ENCODE measurements at places on chromosomes 12 and 14.

- DNase-seq, result no peak
These were observed 14.8 kb upstream of the PAX9 start for GRCh38 chr14:36646664-36647416.

DNA sequence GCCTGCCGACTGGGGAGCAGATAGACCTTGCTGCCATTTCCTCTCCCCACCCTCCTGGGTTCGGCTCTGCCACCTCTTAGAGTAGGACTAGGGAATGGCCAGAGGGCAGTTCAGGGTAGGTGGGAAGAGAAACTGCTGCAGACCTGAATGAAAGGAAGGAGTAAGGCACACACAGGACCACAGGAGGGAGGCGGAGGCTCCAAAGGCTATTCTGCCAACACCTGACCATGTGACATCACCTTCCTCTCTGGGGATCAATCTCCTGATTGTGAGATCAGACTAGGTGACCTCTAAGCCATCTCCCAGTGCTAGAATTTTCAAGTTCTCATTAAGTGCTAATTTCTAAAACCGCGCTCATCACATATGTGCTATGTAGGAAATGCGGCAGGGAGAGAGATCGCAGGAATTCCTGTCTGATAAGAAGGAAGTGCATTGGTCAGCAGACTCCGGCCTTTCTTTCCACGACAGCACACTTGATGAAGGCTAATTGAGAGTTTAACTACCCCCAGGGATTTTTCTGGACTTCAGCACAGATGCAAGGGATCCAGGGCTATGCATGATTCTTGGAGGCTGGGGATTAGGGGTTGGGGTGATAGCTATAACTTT is 11.5 kb upstream of the TSPAN11 start:
- no peak for DNase-seq

GRCh38 chr14:65783576-65783975 is 371.0 kb downstream of the FUT8 start:
- DNase-seq, result no peak

DNA sequence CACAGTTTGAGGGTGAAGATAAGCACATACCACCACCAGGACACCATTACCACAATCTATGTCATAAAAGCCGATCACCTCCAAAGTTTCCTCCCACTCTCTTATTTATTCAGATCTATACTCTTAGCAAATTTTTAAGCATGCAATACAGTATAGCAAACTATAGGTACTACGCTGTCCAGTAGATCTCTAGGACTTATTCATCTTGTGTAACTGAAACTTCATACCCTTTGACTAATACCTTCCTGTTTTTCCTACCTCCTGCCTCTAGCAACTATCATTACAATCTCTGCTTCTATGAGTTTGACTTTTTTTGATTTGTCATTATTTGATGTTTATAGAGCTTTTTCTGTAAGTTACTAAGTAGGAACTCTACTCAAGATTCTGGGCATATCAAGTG is 84.5 kb upstream of the MANSC4 start:
- no peak for DNase-seq

DNA sequence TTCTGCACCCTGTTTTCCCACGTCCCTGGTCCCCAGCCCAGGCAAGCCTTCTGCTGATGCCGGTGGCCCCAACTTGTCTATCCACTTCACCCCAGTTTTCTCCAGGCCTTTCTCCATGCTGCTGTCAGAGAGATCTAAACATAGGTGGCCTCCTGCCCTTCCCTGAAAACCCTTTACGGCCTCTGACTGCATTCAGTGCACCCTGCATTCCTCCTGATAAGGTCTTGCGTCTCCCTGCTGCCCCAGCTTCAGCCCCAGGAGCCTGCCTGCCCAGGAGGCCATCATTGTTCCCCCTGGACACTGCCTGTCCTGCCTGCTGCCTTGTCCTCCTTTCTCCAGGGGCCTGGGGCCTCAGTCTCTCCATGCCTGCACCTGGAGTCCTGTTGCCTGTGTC is 29.8 kb downstream of the TRAF3 start:
- DNase-seq, result no peak

- no peak for DNase-seq
These were observed 144.4 kb downstream of the EFCAB11 start for GRCh38 chr14:89810101-89810500.

DNA sequence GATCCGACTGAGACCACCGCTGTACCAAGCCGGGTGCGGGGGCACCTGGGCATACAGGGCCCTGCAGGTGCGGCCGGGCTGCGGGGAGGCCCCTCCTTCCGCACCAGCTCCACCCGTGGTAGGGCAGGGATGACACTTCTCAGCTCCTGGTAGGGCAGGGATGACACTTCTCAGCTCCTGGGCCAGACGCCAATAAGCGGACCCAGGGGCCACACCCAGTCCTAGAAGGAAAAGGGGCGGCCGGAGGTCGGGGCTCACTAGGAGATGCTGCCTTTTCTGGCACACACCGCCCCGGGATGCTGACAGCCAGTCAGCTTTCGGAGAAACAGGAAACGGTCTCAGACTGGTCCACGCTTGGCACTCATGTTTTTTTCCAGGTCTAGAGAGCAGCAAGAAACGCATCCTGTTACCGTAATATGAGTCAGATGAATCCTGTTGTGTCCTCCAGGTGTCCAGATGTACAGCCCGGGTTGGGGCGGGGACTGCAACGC is 34.8 kb downstream of the NFKBIA start:
- no peak for DNase-seq

- DNase-seq, result no peak
These were observed 53.1 kb downstream of the TGFB3 start for GRCh38 chr14:75928690-75929181.

- no peak for DNase-seq
These were observed 405.4 kb upstream of the MIS18BP1 start for GRCh38 chr14:45658226-45658916.

- DNase-seq, result no peak
These were observed 198.1 kb downstream of the ETV6 start for GRCh38 chr12:11847539-11847938.

- no peak for DNase-seq
These were observed 52.4 kb downstream of the CCDC91 start for GRCh38 chr12:28242496-28243309.

- DNase-seq, result no peak
These were observed 3.8 kb downstream of the RPS29 start for GRCh38 chr14:49582113-49582977.

- no peak for DNase-seq
These were observed 4.9 kb upstream of the PMCH start for GRCh38 chr12:102202556-102202955.

DNA sequence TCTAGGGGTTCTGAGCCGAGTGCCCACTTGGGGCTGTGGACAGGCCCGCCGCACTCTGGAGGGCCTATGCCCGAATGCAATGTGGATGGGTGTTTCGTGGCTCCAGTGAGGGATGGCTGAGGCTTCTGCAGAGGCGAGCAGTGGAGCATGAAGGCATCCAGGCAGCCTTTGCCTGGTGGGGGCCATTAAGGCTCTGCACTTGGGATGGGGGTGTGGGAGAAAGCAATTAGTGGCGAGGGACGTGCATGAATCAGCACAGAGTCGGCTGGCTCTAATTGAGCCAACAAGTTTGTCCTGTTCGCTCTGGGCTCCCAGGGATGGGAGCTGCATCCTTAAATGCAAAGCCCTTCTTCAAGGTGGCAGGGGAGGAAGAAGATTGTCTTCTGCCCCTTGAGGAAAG is 346.9 kb upstream of the FKBP4 start:
- no peak for DNase-seq

DNA sequence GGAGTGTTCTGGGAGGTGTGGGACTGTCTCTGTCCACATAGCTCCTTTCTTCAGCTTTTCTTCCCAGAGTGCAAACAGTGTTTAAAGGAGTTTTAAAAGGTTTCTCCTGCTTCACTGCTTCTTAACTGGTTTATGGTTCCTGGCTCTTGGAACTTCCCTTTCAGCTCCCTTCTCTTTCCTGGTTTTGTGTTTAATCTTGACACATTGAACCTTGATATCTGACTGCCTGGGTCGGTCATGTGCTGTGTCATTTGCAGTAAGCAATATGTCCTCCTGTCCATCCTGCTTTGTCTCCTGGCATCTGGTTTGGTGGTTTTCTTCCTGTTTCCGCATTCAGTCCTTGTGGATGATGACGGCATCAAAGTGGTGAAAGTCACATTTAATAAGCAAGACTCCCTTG is 2.2 kb downstream of the TMEM106C start:
- no peak for DNase-seq

DNA sequence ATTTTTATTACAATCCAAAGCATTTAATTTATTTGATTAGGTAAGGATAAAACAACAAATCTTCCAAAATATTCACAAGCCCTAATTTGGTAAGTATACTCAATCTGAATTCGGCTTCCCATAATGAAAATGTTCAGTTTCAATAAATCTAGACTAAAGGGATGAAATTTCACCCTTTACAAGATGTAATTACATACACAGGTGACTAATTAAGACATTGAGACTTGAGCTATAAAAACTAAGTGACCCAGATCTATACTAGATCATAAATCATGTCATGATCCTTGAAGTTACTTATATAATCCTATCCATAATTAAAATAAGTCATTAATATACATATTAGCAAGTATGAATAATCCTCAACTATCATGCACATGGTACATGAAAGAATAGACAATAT is 36.6 kb downstream of the LRP6 start:
- DNase-seq, result no peak

GRCh38 chr12:89984846-89985245 is 276.2 kb upstream of the ATP2B1 start:
- DNase-seq, result no peak

DNA sequence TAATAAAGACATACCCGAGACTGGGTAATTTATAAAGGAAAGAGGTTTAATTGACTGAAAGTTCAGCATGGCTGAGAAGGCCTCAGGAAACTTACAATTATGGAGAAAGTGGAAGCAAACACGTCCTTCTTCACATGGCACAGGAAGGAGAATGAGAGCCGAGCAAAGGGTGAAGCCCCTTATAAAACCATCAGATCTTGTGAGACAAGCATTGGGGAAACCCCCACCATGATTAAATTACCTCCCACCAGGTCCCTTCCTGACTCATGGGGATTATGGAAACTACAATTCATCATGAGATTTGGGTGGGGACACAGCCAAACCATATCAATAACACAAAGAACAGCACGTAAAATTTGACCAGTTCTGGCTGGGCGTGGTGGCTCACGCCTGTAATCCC is 85.6 kb upstream of the ATF7IP start:
- no peak for DNase-seq

- no peak for DNase-seq
These were observed 107.1 kb downstream of the GPR135 start for GRCh38 chr14:59358102-59358501.

GRCh38 chr12:85573635-85574214 is 262.5 kb downstream of the RASSF9 start:
- no peak for DNase-seq

- no peak for DNase-seq
These were observed 1.3 kb downstream of the RNASE6 start for GRCh38 chr14:20782280-20782890.

GRCh38 chr12:4089956-4090355 is 183.6 kb upstream of the CCND2 start:
- no peak for DNase-seq

GRCh38 chr14:74571441-74571841 is 40.6 kb downstream of the LTBP2 start:
- DNase-seq, result no peak

DNA sequence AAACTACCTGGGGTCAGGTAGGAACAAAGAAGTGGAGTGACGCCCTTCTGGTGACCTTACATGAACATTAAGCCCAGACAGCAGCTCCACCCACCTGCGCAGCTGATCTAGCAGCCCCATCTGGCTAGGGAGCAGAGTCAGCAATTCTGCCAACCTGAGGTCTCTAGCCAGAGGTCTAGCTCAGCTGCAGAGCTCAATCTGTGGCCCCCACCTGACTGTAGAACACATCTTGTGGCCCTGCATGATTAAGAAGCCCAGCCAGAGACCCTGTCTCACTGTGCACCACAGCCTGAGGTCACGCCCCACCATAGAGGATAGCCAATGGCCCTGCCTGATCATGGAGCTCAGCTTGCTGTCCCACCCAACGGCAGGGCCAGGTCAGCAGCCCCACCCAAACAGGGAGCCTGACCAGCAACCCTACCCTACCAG is 50.6 kb upstream of the HIGD1C start:
- no peak for DNase-seq

- no peak for DNase-seq
These were observed 238.4 kb downstream of the MED13L start for GRCh38 chr12:116039081-116039480.

DNA sequence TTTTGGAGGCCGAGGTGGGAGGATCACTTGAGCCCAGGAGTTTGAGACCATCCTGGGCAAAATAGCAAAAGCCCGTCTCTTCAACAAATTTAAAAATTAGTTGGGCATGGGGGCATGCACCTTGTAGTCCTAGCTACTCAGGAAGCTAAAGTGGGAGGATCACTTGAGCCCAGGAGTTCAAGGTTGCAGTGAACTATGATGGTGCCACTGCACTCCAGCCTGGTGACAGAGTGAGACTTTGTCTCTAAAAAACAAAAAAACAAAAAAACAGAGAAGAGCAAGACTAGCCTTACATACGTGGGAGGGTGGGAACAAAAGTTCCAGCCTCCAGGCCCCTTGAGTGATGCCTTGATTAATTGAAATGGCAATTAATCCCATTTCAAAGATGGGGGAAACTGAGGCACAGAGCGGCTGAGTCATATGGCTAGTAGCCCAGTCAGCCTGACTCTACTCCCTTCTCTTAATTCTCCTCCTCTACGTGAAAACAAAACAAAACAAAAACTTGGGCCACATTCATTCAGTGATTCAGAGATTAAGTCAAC is 3.3 kb upstream of the FAM222A start:
- DNase-seq, result no peak

- DNase-seq, result no peak
These were observed 56.0 kb downstream of the LLPH start for GRCh38 chr12:66074561-66074960.

GRCh38 chr14:73613046-73613383 is 698 bp downstream of the ACOT6 start:
- no peak for DNase-seq

- DNase-seq, result no peak
These were observed 2.4 kb downstream of the CEP83 start for GRCh38 chr12:94457311-94457710.

DNA sequence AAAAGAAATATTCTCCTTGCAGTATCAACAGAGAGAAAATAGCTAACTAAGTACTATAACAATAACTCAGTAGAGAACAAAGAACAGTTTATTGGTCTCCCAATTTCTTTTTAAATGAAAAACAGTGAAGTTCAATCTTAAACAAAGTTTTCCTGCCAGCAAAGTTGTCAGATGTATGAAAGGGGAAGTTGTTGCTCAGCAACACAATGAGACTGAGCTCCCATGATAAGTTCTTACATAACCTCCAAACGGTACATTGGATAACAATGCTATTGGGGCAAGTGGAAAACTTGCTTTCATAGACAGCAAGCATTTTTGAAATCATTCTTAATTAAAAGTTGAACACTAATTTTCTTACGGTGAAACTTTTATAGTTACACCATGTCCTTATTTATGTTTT is 94.9 kb downstream of the ALG10B start:
- DNase-seq, result no peak

GRCh38 chr14:103629503-103630121 is 601 bp downstream of the KLC1 start:
- no peak for DNase-seq

GRCh38 chr14:59283361-59283760 is 94.9 kb downstream of the DAAM1 start:
- DNase-seq, result no peak

GRCh38 chr12:26527682-26528081 is 305.3 kb downstream of the ITPR2 start:
- DNase-seq, result no peak

- DNase-seq, result no peak
These were observed 154.3 kb upstream of the C14orf180 start for GRCh38 chr14:104425171-104425681.
